ENCODE measurements at places on chromosomes 12 and 14.

DNA sequence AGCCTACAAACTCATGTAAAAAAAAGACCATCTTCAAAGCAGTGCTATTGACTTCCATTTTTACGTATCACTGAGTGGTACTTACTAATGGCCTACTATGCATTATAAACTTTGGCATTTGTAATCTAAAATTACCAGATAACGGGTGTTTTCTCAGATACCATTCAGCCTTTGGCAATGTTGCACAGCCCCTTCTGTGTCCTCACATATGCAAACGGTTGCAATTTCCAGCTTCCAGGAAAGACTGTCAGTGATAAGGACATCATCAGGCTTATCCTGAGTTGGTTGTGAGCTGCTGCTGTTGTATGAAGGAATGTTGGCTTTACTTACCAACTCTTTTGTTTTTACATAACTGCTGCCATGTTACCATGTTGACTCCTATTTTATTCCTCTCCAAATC lies 1.6 kb upstream of the SLC6A13 start:
- DNase-seq = no peak

GRCh38 chr12:50069069-50069468 lies 11.7 kb downstream of the ASIC1 start:
- no peak for DNase-seq

GRCh38 chr12:3252450-3252891 lies 175.3 kb downstream of the TSPAN9 start:
- no peak for DNase-seq

DNA sequence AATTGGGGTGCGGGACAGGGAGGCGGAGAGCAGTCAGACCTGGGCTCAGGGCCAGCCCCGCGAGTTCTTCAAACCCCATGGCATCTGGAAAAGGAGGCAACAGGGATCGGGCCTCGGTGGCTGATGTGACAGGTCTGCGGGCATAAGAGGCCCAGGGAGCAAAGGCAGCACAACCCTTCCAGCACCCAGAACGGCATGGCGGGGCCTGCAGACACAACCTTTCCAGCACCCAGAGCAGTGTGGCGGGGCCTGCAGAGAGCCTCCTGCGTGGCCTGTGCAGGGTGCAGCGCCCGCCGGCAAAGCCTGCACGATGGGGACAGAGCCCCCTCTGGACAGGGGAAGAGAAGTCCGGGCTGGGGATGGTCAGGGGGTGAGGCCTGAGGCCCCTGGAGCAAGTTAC lies 26.2 kb upstream of the TRAF3 start:
- DNase-seq = no peak

DNA sequence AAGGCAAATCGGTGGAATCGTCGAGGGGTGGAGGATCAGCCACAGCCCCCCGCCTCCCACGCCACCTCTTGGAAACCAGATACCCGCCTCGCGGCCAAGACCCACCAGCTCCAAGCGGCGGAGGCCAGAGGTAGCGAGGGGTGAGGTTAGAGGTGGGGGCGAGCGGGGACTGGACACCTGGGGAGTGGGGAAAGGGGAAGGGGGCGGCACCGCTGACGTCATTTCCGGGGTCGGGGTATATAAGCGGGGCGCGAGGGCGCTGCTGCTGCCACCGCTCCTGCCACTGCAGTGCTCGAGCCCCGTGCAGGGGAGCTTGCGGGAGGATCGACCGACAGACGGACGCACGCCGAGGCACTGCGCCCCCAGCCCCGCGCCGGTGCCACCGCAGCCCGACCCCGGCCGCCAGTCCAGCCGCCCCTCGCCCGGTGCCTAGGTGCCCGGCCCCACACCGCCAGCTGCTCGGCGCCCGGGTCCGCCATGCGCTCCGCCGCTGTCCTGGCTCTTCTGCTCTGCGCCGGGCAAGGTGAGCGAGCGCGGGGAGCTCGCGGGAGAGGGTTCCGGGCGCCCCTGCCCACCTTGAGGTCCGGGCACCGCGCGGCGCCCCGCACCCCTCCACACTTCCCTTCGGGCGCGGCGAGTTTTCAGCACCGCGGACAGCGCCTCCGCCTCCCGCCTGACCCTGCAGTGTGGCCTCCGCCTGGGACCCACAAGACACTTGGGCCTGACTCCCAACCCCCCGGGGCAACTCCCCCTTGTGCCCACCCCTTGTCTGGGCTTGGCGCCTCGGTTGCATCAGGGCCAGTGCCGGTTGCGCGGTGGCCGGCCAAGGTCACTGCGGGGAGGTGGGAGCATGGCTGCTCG lies at the start of gene CHGA:
Gene CHGA (plus strand): TSS at position 268 of the 861 bp plus-strand sequence. CDS start 210 bp downstream, at position 478.
- DNase-seq = no peak

DNA sequence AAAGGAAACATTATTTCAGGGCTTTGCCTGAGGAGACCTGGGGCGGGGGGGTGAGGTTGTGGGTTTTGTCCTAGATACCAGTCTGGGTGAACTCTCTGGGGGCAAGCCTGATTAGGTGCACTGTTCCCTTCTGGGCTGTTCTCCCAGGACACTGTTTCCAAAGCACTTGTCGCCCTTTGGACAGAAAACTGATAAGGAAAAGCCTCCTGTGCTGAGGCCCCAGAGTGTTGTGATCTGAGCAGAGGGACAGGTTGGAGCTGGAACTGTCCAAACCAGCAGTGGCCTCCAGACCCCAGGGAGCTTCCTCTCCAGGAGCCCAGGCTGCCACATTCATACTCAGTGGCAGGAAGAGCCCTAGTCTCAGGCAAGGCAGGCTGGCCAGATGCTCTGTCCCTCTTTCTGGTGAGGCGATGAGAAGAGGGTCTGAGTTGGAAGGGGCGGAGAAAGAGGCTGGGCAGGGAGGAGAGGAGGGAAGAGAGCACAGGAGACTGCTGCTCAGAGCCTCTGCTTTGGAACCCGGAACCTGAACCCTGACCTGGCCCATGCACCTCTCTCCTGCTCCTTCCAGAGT lies 1.9 kb downstream of the GALNT16 start:
- DNase-seq = no peak

GRCh38 chr12:25864306-25865276 lies 93.9 kb upstream of the RASSF8 start:
- DNase-seq = no peak

GRCh38 chr14:64711039-64711438 lies 6.8 kb downstream of the PLEKHG3 start:
- DNase-seq = no peak

DNA sequence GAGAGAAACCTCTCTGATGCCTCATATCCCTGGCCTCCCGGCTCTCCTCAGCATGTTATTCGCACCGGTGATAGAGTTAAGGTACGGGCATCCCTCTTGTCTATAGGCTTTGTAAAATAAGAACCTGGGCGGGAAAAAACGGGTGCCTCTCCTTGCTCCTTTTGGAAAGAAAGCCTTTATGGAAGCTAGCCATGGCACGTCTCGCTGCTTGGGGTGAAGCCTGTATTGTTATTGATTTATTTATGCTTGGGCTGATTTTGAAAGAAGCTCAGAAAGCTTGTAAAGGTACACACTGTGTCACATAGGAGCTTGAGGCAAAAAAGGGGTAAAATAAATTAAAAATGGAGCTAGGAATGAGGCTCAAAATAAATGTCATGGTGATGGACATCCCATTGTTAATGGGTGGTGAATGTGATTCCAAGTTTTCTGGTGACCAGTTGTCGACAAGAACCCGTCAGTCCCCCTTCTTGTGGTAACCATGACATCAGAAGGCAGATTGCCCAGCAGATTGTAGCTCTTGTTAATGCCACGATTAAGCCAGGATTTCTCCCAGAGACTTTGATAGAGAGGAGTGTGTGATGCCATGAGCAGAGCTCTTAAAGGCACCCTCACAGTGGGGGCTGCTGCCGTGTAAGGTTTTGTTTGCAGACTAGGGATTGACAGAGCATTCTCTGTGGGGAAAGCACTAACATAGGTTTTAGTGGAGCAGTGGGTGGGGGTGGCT lies 50.4 kb upstream of the ASPG start:
- DNase-seq = no peak

DNA sequence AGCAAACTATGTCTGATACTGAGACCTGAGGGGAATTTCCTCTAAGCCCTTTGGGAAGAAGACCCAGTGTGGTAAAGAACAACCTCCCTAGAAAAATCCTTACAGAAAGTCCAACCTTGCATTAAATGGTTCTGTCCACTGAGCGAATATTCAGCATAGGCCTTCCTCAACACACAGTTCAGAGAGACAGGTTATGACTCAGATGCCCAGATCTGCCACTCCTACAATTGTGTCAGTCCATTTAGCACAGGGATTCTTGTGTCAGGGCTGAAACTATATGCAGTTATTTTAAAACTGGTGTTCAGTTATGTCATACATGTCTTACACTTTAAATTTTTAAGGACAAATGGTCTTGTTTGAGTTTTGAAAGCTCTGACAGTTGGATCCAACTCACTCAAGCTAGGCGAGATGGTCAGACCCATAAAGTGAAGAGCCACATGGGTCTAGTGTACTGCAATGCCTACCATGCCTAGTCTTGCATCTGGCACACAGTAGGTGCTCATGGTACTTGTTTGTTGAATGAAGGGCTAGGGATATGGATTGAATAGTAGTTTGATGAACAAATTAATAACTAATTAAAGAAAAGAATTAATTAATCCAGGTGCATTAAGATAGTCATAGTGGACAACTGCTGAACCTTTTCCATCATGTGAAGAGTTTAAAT lies 207.5 kb upstream of the PWP1 start:
- DNase-seq = no peak

DNA sequence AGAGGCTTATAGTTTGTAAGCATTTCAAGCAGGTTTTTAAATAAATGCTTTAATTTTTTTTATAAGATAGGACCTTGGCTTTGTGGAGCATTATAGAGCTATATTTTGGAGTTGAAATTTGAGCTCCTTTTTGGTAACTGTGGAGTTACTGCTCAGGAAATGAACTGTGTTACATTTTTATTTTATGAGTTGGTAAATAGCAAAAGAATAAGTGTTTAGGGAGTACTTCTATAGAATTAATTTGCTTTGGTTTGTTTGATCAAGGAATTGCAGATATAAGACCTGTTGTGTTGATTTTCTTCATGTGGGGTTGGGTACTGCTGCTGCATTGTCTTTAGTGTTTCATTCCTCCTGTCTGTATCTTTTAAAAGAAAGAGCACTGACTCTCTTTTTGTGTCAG lies 3.5 kb downstream of the ATP2A2 start:
- DNase-seq = no peak

Data from NCI-H2029 treated with DMSO at 0.1 percent for 48 hours (cell line).